ENCODE measurements at places on chromosomes 4 and X. TPM values are rescaled to one million over a fixed set of nuclear protein-coding genes. Genes with fewer than 3 reads are reported as not detected.
A peak's percentile ranks its signal among the peaks of the same experiment; 100 is the strongest.

The TMEM271 gene
- not detected for total RNA-seq

The PDGFC gene
- total RNA-seq: 83.5 TPM

The NAP1L3 gene
- total RNA-seq: 25.4 TPM

DNA sequence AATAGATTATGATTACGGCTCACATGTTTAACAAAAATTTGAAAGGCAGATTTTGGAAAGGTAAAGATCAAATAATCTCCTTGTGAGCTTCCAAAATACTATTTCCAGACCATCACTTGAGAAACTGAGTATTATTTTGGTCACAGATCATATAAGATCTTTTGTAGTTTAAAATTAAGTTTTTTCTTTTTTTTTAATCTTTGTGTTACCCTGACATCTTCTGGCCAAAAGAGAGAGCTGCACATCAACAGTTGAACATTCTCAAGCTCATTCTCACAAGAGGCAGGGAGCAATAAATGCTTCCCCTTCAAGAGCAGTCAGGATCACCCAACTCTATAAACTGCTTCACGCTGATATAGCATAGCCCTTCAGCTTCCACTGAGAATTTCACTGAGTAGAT lies 15.9 kb downstream of the TMEM192 start:
- DNase-seq: no peak
- no peaks in the 10 kb centered on the region for H3K4me1 ChIP-seq
- H3K27ac ChIP-seq: no peak overlapping the region
- peaks cover 15% of the 10 kb centered on the region for H3K36me3 ChIP-seq

DNA sequence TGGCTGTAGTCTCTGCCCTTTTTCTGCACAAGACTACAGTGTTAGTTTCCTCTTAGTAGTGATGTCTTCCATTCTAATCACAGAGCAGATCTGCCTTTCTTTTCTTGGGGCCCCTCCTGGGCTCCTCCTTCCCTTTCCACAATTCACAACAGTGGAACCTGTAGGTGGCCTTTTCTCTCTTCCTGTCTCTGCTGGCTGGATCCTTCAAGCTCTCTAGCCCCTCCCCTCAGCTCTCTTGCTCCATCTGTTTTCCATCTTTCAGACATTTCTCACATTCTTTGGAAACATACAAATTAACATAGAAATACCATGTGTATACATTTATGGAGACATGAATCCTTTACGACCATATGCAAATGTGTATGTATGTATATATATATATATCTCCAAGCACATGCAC lies 304 bp upstream of the SPIN2A start:
- peak overlapping the region; percentile 89 for H3K27ac ChIP-seq
- peaks cover 3% of the 10 kb centered on the region for H3K36me3 ChIP-seq
- peak overlapping the region; percentile 72 for H3K4me3 ChIP-seq
- H3K27me3 ChIP-seq: no peaks in the 10 kb centered on the region

DNA sequence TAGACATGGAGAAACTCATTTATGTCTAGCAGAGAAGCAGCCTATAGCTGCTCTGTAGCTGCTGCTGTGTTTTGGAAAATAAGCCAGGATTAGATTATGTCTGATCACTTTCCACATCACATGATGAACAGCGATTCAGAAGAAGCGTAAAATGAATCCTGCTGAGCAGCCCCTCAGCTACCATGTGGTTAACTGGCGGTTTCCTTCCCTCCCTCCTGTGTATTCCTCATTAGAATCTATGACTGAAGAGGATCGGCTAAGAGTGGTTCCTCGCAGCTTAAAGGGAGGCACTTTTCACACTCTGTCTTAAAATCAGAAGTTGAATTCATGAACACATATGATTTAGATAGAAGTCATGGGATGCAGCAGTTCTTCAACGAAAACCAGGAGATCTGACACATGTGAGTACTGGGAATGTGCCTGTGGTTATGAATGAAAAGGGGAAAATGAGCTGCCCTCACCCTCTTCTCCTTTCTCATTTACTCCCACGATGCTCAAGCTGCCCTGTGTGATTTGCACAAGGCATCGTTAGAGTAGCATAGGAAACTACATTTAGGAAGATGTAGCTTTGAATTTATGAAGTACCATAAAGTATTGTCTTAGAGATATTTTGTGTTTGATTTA lies at the start of gene PPEF1:
Gene PPEF1, plus strand, starts transcription at position 220 of the 624 bp plus-strand sequence. Its CDS starts 136 bp downstream, at position 356.
- no peaks in the 10 kb centered on the region for H3K36me3 ChIP-seq
- no peak for DNase-seq
- H3K4me1 ChIP-seq: no peaks in the 10 kb centered on the region
- H3K27ac ChIP-seq: no peak within 1 kb of the TSS
- H3K27me3 ChIP-seq: no peaks in the 10 kb centered on the region
- no peak within 1 kb of the TSS for H3K4me3 ChIP-seq

DNA sequence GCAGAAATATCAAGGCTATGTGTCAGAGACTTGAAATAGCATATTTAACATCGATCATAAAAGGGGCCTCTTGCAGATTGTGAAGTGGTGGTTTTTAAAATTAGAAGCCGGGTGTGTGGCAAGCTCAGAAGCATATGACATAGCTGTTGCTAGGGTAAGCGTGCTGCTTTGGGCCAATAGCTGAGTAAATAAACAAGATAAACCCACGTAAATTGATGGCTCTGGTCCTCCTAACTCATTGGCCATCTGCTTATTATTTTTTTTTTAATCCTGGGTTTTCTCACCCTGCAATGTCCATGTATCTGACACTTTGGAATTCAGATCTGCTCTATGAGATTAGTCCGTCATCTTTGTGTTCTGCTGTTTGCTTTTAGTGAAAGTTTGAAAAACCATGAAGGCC lies 32.6 kb upstream of the STOX2 start:
- no peaks in the 10 kb centered on the region for H3K27me3 ChIP-seq
- peaks cover 70% of the 10 kb centered on the region for H3K4me1 ChIP-seq
- no peak overlapping the region for H3K4me3 ChIP-seq
- H3K27ac ChIP-seq: peak overlapping the region; percentile 22

- DNase-seq: peak; percentile 27
- peaks cover 3% of the 10 kb centered on the region for H3K27me3 ChIP-seq
- H3K36me3 ChIP-seq: no peaks in the 10 kb centered on the region
- H3K27ac ChIP-seq: no peak overlapping the region
- H3K4me1 ChIP-seq: peaks cover 8% of the 10 kb centered on the region
These were observed 30.6 kb upstream of the SORCS2 start for GRCh38 chr4:7161721-7162214.

DNA sequence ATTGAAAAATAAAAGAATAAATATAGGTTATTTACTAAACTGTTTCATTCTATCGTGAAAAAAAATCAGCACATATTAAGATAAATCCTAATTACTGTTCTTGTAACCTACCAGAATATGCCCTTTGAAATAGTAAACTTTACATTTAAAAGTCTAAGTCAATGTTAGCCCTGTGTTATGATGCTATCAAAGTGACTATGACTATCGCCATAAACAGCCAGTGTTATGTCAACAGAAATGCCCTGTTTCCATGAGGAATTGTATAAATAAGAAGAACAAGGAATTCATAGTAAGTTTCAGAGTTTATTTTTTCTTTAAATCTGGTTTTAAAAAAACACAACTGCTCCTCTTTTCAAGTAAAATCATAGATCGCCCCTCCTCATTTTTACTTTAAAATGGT lies 11.4 kb downstream of the NR3C2 start:
- no peak overlapping the region for H3K27ac ChIP-seq
- H3K4me3 ChIP-seq: no peak overlapping the region
- DNase-seq: no peak
- H3K27me3 ChIP-seq: peaks cover 49% of the 10 kb centered on the region
- H3K4me1 ChIP-seq: peaks cover 2% of the 10 kb centered on the region
- no peaks in the 10 kb centered on the region for H3K36me3 ChIP-seq

DNA sequence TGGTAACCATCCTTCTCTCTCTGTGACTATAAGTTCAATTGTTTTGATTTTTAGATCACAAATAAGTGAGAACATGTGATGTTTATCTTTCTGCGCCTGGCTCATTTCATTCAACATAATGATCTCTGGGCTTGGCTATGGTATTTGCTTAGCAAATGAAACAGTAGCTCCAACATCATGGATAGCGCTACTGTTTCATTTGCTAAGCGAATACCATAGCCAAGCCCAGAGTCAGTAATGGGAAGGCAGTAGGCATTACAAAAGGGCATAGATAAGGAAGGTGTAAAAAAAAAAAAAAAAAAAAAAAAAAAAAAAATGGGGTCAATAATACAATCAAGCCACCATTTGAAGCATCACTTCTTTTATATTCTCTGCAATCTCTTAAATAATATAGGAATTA lies 469.0 kb upstream of the ATOH1 start:
- H3K4me3 ChIP-seq: no peak overlapping the region
- H3K27ac ChIP-seq: no peak overlapping the region
- no peaks in the 10 kb centered on the region for H3K4me1 ChIP-seq
- DNase-seq: no peak

DNA sequence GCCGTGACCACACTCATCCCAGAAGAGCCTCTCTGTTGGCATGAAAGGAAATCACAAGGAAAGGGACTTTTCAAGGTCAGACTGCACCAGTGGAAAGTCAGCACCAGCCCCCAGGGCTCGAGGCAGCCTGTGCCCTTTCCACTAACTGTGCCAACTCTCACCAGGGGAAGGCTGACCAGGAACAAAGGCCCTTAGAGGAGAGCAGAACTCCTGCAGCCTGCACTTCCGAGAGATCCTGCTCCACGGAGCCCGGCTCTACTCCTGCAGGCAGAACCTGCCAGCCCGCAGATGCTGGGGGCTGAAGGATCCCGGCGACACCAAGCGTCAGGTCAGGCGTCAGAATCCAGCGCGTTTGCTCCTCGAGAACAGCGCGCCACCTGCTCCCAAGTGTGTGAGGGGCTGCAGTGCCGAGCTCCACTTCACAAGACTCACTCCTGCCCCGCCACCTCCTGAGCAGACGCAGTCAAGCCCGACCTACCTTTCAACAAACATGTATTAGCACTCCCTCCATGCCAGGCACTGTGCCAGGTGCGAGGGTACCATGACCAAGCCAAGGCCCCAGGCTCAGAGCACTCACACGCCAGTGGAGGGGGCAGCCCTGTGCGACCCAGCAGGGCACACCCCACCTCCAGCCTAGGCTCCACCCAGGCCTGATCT lies 13.6 kb upstream of the HELT start:
- no peak overlapping the region for H3K27ac ChIP-seq
- H3K36me3 ChIP-seq: no peaks in the 10 kb centered on the region
- peaks cover 90% of the 10 kb centered on the region for H3K27me3 ChIP-seq
- peaks cover 6% of the 10 kb centered on the region for H3K4me1 ChIP-seq
- H3K4me3 ChIP-seq: peak overlapping the region; percentile 63

GRCh38 chr4:99876946-99877345 lies 17.3 kb downstream of the LAMTOR3 start:
- DNase-seq: no peak
- peaks cover 18% of the 10 kb centered on the region for H3K36me3 ChIP-seq
- no peak overlapping the region for H3K27ac ChIP-seq
- H3K27me3 ChIP-seq: no peaks in the 10 kb centered on the region

- peaks cover 10% of the 10 kb centered on the region for H3K27me3 ChIP-seq
- no peak for DNase-seq
- H3K4me3 ChIP-seq: no peak within 1 kb of the TSS
- H3K36me3 ChIP-seq: no peaks in the 10 kb centered on the region
- no peaks in the 10 kb centered on the region for H3K4me1 ChIP-seq
These were observed at the start of gene PASD1 for GRCh38 chrX:151563449-151563848. Gene PASD1 (plus strand): TSS chrX:151563675. CDS start chrX:151601554, 37,879 bp downstream.

- DNase-seq: no peak
- H3K27ac ChIP-seq: no peak overlapping the region
- H3K4me1 ChIP-seq: peaks cover 9% of the 10 kb centered on the region
- peaks cover 2% of the 10 kb centered on the region for H3K36me3 ChIP-seq
- no peak overlapping the region for H3K4me3 ChIP-seq
These were observed 377.1 kb upstream of the ADGRL3 start for GRCh38 chr4:60822986-60823385.

- H3K4me1 ChIP-seq: peaks cover 4% of the 10 kb centered on the region
- DNase-seq: no peak
- no peak overlapping the region for H3K4me3 ChIP-seq
- H3K27ac ChIP-seq: no peak overlapping the region
- H3K27me3 ChIP-seq: no peaks in the 10 kb centered on the region
These were observed 54.0 kb upstream of the CHRNA9 start for GRCh38 chr4:40281099-40281498.

DNA sequence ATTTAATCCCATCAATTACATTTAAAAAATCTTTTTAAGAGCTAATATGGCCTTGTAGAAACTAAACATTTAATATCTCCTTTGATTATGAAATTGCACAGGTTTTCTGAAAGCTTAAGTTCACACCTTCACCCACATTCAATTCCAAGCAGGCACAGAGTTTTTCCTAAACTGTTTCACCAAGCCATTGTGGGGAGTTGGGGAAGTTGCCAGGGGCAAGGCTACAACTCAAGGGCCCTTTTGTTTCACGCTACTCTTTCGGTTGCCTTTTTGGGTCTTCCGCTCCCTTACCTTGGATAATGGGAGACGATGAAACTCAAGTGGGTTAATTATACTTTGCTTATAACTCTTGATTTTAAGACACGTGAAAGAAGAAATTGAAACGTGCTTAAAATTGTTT lies 33.3 kb downstream of the APBB2 start:
- H3K36me3 ChIP-seq: peaks cover 6% of the 10 kb centered on the region
- no peak overlapping the region for H3K4me3 ChIP-seq
- no peak for DNase-seq
- peaks cover 48% of the 10 kb centered on the region for H3K4me1 ChIP-seq

DNA sequence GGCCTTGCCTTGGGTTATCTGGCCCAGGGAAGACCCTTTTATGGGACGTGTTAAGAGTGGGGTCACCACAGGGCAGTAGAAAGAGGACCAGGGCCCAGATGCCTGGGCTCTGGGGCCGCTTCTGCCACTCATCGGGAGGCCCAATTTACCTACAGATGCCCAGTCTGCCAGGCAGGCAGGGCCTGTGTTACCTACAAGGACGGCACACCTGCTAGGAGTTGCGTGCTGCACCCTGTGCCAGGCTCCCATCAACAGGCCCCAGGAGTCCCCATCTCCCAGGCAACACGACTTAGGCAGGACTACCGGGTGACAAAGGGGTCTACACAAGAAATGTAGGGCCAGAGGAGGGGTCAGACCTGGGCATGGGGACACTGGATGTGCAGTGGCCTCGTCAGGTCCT lies 34.6 kb downstream of the WDR1 start:
- no peaks in the 10 kb centered on the region for H3K4me1 ChIP-seq
- H3K36me3 ChIP-seq: peaks cover 22% of the 10 kb centered on the region
- no peak for DNase-seq
- no peak overlapping the region for H3K27ac ChIP-seq

DNA sequence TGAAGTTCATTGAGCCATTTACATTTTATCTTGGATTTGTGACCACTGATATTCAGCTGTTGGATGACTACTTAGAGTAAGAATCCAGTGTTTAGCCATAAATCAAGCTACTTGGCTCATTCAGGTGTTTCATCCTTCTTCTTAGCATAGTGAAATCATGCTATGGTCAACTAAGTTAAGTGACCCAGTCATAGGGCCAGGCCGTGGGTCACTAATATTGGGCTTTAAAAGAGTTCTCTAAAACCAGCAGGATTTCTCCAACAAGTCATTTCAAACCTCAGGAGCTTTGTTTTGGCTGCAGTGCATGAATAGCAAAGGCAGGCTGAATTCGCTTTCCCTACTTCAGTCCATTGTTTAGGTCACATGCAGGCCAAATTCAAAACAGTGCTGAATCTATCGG lies 181.0 kb downstream of the MAML3 start:
- no peak for DNase-seq
- H3K4me3 ChIP-seq: no peak overlapping the region
- H3K36me3 ChIP-seq: no peaks in the 10 kb centered on the region

Measured in mesothelial cell of epicardium (in vitro differentiated cells).